Mucosa of descending colon (tissue), 3 donors: ENCODE measurements at places on chromosomes 4 and X. TPM values are rescaled to one million over a fixed set of nuclear protein-coding genes. Genes with fewer than 3 reads are reported as not detected.

Gene POU4F2
- not detected for total RNA-seq

Gene DOK7
- total RNA-seq, result 0.28 TPM

Gene SSX3
- total RNA-seq, result not detected

Gene DAPP1
- 1.3 TPM for total RNA-seq

Gene APLN
- total RNA-seq, result 0.43 TPM

DNA sequence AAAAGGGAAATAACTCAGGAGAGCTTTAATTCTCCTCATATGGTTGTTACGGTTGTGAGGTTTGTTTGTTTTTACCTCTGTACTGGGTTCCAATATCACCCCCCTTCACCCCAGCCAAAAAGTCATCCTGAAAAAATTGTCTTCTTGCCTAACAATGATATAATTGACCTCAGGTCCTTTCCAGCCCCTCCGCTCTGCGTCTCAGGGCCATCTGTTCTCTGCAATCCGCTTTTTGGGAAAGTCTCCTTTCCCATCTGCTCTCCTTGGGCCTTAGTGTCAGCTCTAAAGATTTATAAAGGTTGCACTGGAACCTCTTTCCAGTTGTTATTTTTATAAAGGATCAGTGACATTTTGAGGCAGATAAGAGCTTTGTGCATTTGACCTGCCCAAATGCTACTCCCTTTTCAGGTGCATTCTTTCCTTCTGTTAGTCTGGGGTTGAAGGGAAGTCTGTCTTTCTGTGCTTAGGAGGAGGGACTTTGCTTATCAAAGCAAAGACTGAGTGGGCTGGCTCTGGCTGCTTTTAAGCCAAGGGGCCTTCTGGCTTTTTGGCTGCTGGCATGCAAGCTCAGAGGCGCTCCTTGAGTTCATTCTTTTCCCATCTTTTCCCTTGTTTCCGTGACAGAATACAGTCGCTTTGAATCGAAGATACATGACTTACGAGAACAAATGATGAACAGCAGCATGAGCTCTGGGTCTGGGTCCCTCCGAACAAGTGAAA lies 34.1 kb downstream of the DLG3 start:
- no peak for DNase-seq

DNA sequence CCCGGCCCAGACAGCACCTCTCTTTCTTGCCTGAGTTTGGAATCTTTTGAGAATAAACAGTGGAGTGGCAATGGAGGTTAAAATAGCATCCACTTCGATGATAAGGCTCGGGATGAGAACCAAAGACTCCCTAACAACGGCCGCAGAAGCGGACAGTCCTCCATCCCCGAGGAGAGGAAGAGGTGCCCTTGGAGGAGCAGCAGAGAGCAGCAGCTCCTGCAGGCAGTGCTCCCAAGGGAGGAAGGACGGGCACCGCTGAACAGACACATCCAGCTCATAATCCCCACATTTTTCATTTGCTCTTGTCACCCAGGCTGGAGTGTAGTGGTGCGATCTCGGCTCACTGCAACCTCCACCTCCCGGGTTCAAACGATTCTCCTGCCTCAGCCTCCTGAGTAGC lies 61.3 kb downstream of the DCTD start:
- DNase-seq, result no peak

DNA sequence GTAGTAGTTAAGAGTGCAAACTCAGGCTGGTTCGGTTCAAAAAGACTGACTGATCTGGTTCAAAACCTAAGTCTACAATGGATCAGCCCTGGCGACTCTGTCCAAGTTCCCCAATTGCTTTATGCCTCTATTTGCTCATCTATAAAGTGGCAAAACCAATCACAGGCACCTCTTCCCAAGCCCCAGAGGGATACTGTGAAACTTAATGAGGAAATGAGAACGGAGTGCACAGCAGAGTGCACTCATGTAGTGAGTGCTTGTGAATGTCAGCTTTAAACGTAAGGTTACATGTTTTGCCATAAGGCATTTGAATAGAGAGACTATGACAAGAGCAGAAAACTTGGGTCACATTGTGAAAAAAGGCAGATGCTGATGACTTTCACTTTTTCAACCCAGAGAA lies 199.7 kb upstream of the KLF3 start:
- DNase-seq, result no peak

- no peak for DNase-seq
These were observed at the start of gene ITIH6 for GRCh38 chrX:54798137-54798536. Gene ITIH6, minus strand, starts transcription at chrX:54798255. Its CDS starts 45 bp downstream, at chrX:54798210.
